DMS 273 treated with DMSO at 0.1 percent for 48 hours (cell line): ENCODE measurements at places on chromosomes 12 and 14.

DNA sequence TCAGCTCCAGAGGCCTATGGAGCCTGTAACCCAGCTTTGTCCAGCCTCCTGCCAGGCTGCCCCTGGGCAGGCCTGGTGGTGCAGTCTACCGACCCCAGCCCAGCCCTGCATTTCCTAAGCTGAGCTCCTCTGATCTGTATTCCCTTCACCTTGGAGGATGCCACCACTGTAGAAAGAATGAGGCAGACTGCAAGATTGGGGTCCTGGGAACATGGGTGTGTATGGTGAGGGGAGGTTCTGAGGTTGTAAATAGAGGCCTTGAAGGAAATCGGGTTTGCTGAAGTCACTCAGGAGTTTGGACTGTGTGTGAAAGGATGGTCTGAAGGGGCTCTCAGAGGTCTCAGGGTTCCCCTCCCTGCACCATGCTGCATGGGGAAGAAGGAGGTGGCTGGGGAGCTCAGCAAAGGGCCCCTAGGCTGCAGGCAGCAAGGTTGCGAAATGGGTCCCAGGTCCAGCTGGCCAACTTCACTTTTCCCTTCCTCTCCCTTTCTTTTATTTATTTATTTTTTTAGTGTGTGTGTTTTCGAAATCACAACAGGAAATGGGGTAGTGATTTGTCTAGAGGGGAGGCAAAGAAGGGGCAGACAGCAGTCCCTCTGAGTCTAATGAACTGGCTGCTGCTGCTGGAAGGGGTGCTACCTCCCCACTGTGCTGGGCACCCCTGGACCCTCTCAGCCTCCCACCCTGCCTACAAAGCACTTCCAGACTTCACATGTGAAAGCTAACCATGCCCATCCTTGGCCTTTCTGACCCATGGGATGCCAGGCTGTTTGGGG, 1.2 kb upstream of the LRP1-AS start:
- no peak for DNase-seq

DNA sequence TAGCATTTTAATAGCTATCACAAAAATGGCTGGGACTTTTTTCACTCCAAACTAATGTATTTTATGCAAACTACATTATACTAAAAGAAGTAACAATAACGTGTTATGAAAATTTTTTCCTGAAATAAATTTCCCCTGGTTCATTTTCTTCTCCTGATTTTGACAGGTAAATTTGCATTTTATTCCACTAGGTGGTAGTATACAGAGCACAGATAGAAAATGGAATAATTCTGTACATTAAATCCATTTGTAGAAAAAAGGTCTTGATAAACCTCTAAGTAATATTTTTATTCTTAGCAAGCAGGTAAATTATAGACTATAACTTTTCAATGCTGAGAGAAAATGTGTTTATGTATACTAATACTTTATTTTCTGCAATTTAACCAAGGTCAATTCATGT, 96.5 kb downstream of the BCAT1 start:
- no peak for DNase-seq

GRCh38 chr14:89598548-89599186, 181.6 kb upstream of the FOXN3 start:
- DNase-seq, result no peak

DNA sequence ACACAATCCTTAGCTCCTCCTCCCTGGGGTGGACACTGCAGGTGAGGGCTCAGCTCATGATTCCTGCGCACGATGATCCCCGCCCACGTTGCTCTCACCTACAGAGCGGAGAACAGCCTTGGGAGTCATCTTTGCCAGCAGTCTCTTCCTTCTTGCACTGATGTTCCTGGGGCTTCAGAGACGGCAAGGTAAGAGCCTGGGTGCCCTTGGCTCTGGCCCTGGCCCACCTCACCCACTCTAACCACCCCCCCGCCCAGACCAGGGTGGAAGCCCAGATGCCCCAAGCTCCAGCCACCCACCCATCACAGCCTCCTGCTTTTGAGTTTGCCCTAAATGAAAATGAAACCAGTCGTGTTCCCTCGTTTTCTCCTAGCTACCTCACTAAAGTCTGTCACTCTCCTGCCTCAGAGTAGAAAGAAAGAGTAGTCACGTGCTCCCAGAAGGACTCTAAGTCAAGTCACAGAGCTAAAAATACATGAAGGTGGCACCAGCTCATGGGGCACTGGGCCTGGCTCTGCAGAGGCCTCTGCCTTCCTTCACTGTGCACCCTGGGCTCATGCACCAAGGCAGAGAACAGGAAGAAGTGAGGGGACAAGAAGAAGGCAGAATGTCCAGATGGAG, 9.0 kb downstream of the TAPBPL start:
- DNase-seq, result no peak

GRCh38 chr14:87994974-87995373, 2.0 kb upstream of the GALC start:
- no peak for DNase-seq

GRCh38 chr12:132071040-132071810, 72.9 kb downstream of the DDX51 start:
- no peak for DNase-seq

GRCh38 chr12:51482929-51483697, 58.5 kb downstream of the SLC4A8 start:
- DNase-seq, result no peak

DNA sequence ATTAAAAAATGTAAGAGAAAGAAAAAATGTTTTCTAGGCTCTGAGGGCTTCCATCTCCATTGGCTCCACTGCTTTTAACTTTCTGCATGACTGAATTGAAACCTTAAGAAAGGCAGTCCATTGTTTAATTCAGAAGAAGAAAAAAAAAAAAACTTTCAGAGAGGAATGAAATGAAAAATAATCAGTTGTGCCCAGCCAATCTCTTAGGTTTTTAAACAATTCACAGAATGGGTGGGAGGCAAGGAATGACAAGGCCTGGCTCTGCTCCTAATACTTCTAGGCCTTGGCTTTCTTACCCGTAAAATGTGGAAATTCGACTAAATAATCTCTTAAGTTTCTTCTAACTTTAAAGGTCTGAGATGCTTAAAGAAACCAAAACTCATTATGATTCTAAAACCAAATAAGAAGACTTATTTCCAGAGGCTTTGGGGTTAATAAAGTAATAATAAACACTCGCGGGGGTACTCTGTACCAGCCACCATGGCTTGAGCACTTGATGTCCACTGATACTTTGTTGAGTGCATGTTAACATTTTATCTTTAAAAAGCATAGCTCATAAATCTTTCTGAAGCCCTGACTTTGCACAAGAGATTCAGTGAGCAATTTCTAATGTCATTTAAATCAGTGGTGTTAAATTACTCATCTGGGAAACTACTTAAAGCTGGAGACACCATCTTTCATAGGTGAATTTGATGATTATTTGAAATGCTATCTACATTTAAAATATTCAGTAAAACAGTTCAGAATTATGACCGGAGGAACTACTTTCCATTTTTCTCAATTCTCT, 49.6 kb downstream of the STON2 start:
- DNase-seq, result no peak

DNA sequence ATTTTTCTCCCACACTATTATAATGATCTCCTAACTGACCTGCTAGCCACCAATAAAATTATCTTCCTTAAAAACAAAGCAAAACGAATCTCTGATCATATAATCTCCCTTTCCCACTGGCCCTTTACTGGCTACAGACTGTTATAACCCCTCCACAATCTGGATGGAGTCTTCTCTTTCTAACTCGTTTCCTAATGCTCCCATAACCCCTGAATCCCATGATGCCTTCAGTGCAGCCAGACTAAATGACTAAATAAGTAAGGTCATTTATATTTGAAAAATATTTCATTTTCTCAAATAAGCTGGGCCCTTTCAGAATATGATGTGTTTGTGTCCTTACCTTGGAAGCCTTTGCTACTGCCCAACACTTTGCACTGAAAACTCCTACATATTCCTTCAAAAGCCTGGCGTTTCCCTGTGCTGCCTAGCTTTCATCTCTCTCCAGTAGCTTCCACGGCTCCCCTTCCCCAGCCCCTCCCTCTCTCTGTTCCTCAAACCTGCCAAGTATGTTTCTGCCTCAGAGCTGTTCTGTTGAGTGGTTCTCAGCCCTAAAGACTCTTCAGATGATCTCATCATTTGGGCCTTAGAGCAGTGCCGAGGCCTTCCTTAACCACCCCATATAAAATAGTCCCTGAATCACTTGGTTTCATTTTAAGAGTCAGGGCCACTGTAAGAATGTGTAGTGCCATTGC, 91.7 kb downstream of the MYRFL start:
- no peak for DNase-seq

- DNase-seq, result no peak
Measured at GRCh38 chr12:10557329-10557728, 51.6 kb downstream of the EIF2S3B start.

- no peak for DNase-seq
Measured at GRCh38 chr14:30296931-30297405, 262.0 kb upstream of the G2E3 start.

DNA sequence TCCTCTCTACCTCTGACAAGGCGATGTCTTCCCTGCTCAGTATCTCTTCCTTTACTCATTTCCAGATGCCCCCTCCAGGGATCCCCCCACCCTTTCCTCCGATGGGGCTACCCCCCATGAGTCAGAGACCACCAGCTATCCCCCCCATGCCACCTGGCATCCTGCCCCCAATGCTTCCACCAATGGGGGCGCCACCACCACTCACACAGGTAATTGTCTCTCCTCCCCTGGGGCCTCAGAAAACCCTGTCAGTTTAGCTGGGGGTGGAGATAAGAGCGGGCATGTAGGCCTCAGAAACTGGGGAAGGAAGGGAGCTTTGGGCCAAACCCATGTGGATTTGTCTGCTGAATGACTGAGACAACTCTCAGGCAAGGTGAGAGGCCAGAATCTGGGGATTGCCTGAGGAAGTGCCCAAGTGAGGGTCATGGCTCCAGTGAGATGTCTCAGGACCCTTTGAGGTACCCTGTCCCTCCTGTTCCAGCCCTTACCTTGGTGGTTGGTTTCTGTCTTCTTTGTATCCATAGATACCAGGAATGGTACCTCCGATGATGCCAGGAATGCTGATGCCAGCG, 8.1 kb downstream of the PRPF40B start:
- DNase-seq, result no peak

DNA sequence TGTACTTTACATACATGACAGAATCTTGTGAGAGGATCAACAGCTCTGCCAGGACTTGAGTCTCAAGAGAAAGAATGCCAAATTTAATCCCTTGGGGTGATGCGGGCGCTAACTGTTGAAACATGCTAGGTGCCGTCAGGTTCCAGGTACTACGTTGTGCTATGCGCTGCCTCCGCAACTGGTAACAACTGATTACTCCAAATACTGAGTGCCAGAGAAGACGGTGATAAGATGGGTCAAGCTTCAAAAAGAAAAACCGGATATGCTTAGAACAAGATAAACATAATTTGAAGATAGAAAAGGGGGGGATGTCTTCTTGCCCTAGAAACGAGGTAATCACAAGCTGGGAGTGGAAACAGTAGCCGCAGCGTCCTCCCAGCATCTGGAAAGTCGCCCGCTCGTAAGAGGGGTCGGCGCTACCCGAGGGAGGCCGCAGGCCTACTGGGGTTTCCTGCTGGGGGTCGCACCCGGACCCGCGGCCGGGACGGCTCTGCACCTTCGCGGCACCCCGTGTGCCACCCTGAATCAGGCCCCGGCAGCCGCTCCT, 678 bp downstream of the ZBTB25 start:
- DNase-seq, result no peak

DNA sequence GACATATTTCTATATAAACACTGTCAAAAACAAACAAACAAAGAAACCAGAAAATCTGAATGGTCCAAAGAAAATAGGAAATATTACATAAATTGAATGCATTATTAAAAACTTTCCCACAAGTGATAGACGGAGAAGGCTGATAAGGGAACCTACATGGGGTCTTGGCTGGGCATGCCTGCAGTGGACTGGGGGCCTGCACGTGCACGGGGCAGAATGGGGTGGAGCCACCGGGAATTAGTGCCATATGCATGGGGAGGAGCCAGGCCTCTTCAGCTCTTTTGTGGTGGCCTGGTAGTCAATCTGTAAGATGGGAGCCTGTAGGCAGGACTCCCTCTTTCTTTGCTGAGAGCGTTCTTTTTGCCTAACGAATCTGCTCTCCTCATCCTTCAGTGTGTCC, 1031.7 kb upstream of the FBXO33 start:
- no peak for DNase-seq

DNA sequence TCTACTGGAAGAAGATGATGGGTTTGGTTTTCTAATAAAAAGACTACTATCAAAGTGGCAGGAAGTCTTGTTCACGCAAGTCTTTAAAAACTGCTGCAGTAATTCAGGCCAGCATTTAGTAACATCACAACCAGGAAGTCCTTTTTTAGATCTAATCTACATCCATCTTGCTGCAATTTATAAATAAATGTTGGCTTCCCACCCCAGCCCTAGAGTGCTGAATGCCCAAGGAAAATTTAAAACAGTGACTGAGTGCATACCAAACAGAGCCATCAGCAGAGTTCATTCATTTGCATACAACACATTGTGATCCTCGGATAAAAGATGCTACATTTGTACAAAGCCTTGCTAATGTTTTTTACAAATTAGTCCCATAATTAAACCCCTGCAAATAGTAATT, 72.1 kb downstream of the PHLDA1 start:
- DNase-seq, result no peak

DNA sequence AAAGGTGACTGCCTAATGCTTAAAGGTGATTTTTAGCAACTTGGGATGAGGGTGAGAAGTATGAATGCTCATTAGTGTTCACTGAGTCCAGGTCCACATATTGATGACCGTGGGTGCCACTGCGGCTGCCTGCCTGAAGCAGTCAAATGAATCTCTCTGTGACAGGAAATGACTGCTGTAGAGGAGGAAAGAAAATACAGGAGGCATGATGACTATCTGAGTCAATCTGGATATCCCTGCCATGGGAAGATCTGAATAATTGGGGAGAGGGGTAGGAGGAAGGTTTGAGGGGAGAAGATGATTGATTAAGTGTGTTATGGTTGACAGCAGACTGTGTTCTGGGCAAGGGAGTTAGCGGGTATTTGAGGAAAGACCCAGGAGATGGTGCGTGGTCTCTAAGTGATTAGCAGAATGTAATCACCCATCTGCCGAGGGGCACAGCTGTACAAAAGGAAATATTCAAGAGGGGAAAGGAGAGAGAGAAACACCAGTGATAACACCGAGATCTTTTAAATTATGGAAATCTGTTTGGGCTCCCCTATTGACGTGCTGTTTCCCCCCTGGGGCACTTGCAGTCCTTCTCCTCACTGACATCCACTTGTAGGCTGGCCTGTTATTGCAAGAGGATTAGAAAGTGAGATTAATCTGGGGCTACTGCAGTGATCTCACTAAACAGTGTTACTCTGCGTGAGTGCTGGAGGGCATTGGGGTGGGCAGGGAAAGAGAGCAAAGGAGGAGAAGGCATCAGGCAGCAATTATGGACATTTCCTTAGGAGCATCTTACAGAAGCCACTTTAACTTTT, 97.7 kb downstream of the AKAP6 start:
- DNase-seq, result no peak

DNA sequence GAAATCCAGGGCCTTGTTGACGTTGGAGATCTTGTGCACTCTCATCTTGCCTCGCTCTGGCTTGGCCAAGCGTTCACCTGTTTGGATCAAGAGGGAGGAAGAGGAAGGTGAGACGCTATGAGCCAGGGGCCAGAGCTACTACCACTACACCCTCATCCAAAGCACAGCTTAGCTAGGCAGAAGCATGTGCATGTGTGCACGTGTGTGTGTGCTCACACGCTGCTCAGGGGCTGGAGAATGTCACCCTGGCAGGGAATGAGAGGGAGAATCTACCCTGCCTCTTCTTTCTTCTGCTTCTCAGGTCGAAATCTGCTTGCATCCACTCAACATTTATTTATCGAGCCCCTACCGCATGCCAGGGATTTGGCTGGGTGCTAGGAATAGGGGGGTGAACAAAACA, 58.1 kb downstream of the ACTN1 start:
- DNase-seq, result no peak

GRCh38 chr12:112216223-112216622, 90.9 kb downstream of the TRAFD1 start:
- no peak for DNase-seq

- no peak for DNase-seq
Measured at GRCh38 chr12:89775063-89775985, 66.7 kb upstream of the ATP2B1 start.
